Suppressor macrophage (primary cell): ENCODE measurements at places on chromosomes 1 and 21.

GRCh38 chr1:179774000-179774399 is 30.9 kb downstream of the FAM163A start:
- DNase-seq: no peak

DNA sequence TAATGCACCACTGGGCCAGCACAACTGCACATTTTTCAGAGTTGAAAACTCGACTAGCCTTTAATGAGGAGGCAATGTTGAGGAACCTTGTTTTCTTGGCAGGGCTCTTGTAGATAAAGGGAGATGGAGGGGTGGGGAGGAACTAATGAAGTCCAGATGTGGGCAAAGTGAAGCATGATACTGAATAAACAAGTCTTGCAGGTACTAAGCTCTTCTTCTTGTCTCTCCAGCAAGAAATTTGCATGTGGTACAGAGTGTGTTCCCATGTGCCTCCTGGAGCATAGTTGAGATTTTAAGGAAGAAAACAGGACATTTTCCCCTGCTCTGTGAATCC is 47.0 kb downstream of the PLPP3 start:
- DNase-seq: no peak

- no peak for DNase-seq
Measured at GRCh38 chr1:200783926-200784325, 45.2 kb downstream of the CAMSAP2 start.

DNA sequence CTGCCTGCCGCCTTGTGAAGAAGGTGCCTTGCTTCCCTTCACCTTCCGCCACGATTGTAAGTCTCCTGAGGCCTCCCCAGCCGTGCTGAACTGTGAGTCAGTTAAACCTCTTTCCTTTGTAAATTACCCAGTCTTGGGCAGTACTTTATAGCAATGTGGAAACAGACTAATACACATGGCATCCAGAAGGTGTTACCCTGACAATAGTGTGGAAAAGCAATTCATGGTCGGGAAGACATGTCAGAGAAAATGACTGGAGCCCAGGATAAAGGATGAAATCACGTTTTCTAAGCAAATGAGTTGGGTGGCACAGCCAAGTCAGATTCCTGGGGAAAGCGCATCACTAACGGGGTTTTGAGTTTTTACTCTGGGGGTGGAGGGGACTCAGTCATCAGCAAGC is 76.4 kb downstream of the HLCS start:
- DNase-seq: no peak

DNA sequence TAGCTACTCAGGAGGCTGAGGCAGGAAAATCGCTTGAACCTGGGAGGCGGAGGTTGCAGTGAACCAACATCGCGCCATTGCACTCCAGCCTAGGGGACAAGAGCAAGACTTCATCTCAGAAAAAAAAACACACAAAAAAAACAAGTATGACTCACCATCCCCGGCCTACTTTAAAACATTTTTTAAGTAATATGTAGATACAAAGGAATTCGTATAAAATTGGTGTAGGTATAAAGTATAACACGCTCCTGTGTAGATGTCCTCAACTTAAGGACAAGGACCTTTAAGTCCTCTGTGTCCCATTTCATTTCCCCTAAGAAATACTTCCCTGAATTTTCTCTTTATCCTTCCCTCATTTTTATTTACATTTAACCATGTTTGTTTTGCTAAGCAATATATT is 73.4 kb upstream of the PKN2 start:
- DNase-seq: no peak

DNA sequence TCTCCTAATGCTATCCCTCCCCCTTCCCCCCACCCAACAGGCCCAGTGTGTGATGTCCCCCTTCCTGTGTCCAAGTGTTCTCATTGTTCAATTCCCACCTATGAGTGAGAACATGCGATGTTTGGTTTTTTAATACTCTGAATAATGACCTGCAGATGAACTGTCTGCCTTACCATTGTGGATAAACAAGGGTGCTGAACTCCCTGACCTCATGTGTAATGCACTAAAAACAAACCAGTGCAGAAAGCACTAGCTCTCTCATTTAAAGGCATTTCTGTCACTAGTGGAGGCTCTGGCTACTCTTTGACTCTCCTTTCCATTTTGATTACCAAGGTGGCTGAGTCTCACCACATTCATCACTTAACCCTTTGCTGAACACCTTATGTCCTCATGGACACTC is 23.1 kb upstream of the TRAF3IP3 start:
- no peak for DNase-seq

- peak; percentile 64 for DNase-seq
Measured at GRCh38 chr21:36661511-36662309, 37.2 kb upstream of the SIM2 start.

DNA sequence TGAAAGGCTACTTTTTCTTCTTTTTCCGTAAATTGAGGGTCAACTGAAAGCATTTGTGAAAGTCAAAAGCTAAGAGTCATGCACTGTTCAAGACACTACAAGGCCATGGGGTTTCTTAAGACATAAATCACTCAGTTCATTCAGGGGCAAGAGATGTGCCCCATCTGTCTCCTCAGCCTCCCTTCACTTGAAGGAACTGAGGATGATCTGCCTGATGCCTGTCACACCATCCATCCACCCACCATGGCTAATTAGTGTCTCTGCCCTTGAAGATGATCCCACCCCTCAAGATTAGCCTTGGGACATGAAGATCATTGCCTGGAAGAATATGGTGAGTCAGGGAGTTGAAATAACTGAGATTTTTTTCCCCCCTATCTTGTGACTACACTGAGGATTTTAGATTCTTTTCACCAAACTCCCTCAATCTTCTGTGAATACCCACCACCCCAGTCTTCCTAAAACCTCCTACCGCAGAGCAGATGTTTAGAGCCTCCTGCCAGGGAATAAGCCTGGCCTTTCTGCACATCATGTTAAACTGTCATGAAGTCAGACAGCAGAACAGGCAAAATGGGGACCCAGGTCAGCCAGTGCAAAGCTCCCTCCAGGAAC is 88.6 kb upstream of the LMO4 start:
- DNase-seq: no peak

GRCh38 chr1:156458181-156458503 is 42.4 kb downstream of the MEF2D start:
- peak; percentile 67 for DNase-seq

GRCh38 chr21:29209696-29210095 is 79.3 kb downstream of the MAP3K7CL start:
- DNase-seq: no peak

DNA sequence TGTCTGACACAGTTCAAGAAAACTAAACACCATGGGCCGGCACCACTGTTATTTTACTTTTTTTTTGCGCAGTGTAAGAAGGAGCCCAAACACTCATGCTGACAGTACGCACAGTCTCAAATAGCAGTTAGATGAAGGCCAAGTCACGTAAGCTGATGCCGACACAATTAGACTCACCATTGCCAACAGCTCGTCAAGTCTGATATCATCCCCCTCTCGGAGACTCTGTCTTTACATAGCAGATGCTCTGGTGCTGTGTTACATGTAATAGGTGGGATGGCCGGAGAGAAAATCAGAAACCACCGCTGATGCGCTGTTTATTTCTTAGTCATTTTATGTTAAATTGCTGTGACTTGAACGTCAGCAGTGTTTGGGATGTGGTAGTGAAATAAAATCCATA is 49.3 kb downstream of the TGFB2 start:
- DNase-seq: no peak

- no peak for DNase-seq
Measured at GRCh38 chr1:31127266-31127665, 61.7 kb upstream of the PUM1 start.

GRCh38 chr1:46490656-46491442 is 1.2 kb downstream of the DMBX1 start:
- DNase-seq: no peak

DNA sequence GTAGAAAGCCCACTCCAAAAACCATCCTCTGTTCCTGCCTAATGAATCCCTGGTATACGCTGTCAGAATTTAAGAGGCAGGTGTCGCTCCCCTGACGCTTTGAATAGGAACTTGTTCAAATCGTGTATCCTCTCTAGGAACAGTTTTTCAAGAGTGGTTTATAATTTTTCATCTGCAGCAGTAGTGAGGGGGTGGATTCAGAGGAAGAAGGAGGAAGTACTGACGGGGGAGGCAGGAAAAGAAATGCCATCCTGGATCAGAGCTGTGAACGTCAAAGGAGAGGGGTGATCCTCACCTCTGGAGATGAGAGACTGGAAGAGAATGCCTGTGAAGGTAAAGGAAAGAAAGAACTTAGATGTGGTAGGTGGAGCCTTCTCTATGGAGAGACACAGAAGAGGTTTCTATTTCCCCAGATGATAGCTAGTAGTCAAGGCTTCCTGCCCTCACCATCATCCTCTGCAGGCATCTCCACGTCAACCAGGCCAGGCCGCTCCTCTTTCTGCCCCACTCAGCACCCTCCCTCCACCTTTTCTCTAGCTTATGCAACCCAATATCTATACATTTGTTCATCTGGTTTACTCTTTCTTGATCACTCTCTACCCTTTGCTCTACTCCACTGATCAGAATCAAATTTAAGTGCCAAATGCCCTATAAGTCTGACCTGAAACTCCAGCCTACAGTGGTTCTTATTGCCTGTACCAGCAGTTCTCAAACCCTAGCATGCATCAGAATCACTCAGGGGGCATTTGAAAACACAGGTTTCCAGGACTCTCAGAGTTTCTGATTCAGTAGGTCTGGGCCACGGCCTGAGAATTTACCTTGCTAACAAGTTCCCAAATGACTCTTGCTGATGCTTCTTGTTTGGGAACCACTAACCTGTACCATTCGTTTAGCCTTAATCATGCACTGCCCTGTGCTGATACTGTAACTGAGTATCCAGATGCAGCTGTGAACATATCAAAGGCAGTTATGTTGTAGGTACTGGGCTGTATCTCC is 13.1 kb upstream of the BCL9 start:
- peak; percentile 10 for DNase-seq

GRCh38 chr1:151997284-151997570 is 3.6 kb upstream of the S100A10 start:
- no peak for DNase-seq

- no peak for DNase-seq
Measured at GRCh38 chr1:7594002-7594713, 176.9 kb upstream of the VAMP3 start.

GRCh38 chr1:168361252-168361651 is 80.6 kb downstream of the TBX19 start:
- no peak for DNase-seq
